Stimulated activated CD4-positive, alpha-beta T cell treated with anti-CD3 and anti-CD28 coated beads, Interleukin-15, amount 100 ng/mL, for 1 hour (primary cell): ENCODE measurements at places on chromosomes 2 and 18.

DNA sequence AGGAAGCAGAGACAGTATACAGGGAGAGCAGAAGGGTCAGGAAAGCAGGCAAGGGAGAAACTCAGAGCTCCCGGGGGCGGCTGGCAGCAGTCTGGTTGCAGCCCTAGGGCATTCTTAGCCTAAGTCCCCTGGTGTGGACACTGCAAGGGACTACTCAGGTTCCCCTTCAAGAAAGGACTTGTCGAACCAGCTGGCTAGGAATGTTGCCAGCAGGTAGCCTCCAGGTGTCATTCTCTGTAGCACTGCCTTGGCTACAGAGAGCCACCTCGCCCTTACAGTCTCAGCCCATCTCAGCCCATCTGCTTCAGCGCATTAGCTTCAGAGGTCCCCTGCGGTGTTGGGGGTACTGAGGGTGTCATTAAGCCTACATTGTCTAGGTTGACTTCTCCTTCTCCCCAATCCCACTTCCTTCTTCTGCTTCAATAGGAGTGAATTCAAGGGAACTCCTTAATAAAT, 11.3 kb upstream of the TMSB10 start:
- DNase-seq = no peak

DNA sequence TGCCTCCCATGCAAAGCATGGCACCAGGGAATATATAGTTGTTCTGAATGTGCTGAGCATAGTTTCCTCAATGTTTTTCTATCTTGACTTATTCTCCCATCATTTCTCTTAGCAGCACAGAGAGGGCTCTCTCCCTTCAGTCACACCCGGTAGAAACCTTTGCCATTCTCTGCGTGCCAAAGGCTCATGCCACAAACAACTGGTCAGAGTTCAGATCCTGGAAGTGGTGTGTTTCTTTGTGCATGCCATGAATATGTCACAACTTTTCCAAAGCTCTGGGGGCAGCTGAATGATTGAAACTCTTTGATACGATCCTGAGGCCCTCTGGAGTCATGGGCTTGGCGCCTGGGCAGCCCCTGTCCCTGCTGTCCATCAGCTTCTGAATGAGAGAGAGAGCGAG, 28.0 kb upstream of the EDAR start:
- DNase-seq = no peak

DNA sequence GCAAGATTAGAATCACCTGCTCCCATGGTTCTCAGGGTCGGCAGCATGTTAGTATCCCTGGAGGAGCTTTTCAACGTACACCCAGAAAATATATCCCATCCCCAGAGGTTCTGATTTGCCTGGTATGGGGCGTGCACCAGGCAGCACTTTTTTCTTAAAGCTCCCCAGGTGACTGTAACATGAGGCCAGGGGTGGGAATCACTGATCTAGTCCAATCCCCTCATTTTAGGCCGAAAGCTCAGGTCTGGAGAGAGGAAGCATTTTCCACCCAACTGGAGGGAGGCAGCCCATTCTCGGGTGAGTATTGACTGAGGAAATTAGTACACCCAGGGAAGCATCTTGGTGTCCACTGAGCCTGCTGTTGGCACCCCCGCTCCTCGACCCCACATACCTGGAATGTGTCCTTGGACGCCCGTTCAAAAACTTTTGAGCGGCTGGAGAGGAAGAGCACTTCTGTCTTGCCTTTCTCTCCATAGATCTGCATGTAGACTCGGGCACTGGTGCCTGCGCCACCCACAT, 94.3 kb downstream of the LOXHD1 start:
- no peak for DNase-seq

- no peak for DNase-seq
These were observed 185.3 kb downstream of the CYP26B1 start for GRCh38 chr2:71962350-71962749.

- DNase-seq = no peak
These were observed 979 bp downstream of the LONRF2 start for GRCh38 chr2:100321179-100321865.

GRCh38 chr2:172091761-172092566, 6.7 kb downstream of the DLX1 start:
- DNase-seq = no peak
